Suprapubic skin (tissue), 4 donors: ENCODE measurements at places on chromosomes 12 and 14. TPM values are rescaled to one million over a fixed set of nuclear protein-coding genes. Genes with fewer than 3 reads are reported as not detected.

DNA sequence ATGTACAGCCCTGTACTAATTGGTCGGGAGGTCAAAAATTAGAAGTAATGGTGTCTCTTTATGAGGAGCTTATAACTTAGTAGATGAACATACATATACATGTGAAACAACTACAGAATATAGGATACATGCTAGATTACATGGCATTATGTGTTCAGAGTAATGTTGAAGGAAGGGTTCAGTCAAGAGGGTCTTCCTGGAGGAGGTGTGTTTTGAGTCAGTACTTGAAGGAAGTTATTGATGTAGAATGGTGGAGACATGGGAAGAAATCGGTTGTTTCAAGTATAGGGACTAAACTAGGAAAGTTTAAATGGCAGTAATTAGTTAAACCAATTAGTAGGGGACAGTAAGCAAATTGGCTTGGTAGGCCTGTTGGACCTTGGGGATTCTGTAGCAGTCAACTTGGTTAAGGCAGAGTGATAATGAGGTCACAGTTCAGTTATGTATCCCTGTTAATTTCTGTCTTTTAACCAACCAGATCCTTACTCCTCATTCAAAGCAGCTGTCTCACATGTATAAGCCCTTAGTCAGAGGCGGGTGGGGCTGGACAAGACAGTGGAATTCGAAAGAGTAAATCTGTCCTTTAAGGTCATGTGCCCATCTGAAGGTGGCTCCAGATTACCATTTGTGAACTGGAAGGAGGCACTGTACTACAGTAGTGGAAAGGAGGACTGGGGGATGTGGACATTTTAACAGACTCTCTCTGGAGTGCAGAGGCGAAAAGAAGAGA, 3.5 kb upstream of the ANKRD52 start:
- no peaks in the 10 kb centered on the region for H3K27me3 ChIP-seq
- no peaks in the 10 kb centered on the region for H3K36me3 ChIP-seq
- no peak overlapping the region for H3K4me3 ChIP-seq
- peaks cover 31% of the 10 kb centered on the region for H3K4me1 ChIP-seq
- no peak overlapping the region for H3K27ac ChIP-seq

GRCh38 chr14:104155513-104155912, 17.1 kb downstream of the KIF26A start:
- no peak for DNase-seq
- H3K27me3 ChIP-seq, result no peaks in the 10 kb centered on the region
- H3K4me1 ChIP-seq, result peaks cover under 1% of the 10 kb centered on the region
- no peak overlapping the region for H3K4me3 ChIP-seq
- H3K27ac ChIP-seq, result no peak overlapping the region

Gene TSPAN9
- 47.2 TPM for total RNA-seq

Gene CDKL1
- 6.3 TPM for total RNA-seq

DNA sequence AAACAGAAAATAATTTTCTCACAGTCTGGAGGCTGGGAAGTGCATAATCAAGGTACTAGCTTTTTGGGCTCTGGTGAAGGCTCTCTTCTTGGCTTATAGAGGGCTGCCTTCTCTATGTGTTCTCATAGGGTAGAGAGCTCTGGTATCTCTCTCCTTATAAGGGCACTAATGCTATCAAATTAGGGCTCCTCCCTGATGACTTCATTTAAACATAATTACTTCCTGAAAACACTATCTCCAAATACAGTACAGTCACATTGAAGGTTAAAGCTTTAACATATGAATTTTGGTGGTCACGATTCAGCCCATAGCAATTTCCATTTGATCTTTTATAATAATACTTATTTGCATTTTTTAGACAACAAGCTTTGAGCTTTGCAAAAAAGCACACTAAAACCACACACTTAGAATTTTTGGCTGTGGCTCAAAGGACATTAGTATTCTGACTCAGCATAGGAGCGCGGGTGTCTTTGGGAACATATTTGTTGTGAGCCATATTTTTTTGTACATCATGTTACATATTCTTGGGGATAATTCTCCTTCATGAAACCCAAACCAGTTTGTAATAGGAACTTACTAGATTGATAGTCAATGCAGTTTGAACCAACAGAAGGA, 808.1 kb upstream of the FBXO33 start:
- H3K27ac ChIP-seq, result no peak overlapping the region
- H3K4me3 ChIP-seq, result no peak overlapping the region
- H3K36me3 ChIP-seq, result no peaks in the 10 kb centered on the region
- no peaks in the 10 kb centered on the region for H3K27me3 ChIP-seq
- H3K4me1 ChIP-seq, result no peaks in the 10 kb centered on the region
- no peak for DNase-seq
